ENCODE measurements at places on chromosomes 3 and 15.

- peak; percentile 49 for DNase-seq
These were observed 20.5 kb downstream of the SLC35A5 start for GRCh38 chr3:112582244-112582874.

GRCh38 chr3:194575484-194576210 is 57.6 kb downstream of the TMEM44 start:
- DNase-seq: no peak

DNA sequence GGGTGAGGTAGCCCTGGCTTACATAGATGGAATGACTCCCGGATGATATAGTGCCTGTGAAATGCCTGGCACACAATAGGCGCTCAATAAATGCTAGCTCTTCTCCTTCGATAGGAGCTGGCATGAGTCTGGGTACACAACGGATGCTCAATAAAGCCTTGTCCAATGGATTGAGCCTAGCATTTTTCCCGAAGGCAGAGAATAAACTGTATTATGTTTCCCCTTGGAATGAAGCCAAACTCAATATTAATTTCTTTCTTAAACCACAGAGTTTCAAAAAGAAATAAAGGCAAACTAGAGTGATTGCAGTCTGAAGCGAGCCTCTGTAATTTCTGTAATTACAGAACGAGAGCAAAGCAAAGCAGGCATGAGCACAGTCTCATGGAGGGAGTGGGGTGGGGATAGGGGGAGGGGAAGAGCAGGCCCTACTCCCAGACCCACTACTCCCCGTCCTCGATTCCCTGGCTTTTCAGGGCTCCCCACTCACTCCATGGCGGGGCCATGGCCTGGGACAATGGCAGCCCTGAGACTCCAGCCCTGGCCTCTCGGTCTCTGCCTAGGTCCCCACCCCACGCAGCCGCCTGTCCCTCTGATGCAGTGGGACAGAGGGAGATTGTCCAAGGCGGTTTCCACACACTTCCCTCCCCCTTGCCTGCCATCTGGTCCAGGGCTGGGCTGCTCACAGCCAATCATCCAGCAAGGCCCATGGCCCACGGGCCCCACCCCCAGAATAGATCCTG is 18.0 kb downstream of the SLC6A1 start:
- DNase-seq: no peak

GRCh38 chr3:66000506-66000905 is 38.2 kb downstream of the MAGI1 start:
- no peak for DNase-seq

- DNase-seq: no peak
These were observed 694.1 kb downstream of the AGBL1 start for GRCh38 chr15:86773736-86774135.

DNA sequence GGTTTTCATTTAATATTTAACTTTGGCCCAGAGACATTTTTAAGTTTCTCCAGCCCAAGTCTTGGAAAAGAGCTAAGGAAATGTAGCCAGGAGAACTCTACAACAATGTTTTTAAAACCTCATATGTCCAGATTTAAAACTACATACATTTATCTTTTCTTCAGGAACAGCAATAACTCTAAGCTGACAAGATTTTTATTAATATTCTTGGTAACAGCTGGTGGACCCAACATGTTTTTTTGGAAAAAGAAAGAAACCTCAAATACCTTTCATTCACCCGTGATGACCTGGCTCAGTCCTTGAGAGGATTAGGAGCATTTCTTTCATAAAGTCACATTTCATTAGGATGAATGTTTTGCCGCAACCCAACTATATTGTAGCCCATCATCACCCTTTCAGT is 50.4 kb upstream of the CMSS1 start:
- DNase-seq: no peak

DNA sequence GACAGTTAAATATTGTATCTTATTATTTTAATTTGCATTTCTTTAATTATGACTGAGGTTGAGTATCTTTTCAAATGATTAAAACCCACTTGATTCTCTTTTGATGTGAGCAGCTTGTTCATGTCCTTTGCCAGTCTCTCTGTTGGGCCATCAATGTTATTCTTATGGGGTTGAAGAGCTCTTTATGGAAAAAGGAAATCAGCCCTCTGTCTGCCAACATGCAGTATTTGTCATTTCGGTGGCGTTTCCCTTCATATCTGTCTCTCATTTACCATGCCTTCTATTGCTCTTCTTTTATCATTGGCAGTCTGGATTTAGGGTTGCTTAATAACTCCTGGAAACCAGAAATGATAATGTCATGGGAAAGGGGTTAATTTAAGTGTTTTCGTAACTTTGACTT is 340.7 kb upstream of the DNAJC19 start:
- DNase-seq: no peak

DNA sequence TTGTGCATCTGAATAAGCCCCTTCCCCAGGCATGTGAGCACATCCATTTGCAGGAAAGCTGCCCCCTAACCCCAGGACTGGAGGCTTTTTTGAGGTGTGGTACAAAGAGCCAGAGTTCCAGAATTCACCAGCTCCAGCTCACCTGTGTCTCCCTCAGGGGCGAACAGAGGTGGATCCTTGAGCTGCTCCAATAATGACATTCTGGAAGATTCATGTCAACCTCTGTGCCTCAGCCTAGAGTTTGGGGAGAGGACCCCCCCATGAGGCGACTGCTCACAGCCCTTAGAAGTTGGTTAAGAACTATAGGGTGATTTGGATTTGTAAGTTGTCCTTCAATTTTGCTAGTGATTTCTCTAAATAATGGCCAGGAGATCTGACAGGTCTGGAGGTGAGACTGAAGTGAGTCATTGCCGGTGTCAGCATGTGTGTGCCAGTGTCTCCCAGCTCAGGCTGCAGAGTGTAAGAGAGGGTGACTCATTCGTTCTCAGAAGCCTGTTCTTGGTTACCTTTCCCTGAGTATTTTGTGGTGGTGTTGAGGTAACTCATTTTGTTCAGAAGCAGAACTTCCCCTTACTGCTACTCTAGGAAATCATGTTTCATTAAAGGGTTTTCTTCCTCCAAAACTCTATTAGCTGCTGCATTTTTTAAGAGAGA is 136.9 kb upstream of the TOPAZ1 start:
- DNase-seq: peak; percentile 70

- DNase-seq: no peak
These were observed 61.9 kb downstream of the MDFIC2 start for GRCh38 chr3:70250492-70250891.

DNA sequence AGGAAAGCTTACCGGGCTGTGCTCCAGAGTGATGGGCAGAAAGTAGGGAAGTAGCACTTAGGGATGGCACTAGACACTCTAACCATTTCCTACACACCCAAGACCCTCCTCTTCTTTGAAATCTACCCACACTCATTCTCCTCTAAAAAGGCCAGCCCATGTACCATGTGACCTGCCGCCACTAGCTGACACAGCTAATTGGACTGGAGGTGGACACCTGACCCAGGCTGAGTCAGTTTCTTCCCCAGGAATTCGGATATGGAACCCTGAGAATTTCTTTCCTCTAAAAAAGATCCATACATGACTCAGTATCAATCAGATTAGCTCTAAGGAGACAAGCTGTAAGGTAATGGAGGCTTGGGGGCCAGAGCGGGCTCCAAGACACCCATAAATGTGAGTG is 60.1 kb downstream of the DCLK3 start:
- no peak for DNase-seq

DNA sequence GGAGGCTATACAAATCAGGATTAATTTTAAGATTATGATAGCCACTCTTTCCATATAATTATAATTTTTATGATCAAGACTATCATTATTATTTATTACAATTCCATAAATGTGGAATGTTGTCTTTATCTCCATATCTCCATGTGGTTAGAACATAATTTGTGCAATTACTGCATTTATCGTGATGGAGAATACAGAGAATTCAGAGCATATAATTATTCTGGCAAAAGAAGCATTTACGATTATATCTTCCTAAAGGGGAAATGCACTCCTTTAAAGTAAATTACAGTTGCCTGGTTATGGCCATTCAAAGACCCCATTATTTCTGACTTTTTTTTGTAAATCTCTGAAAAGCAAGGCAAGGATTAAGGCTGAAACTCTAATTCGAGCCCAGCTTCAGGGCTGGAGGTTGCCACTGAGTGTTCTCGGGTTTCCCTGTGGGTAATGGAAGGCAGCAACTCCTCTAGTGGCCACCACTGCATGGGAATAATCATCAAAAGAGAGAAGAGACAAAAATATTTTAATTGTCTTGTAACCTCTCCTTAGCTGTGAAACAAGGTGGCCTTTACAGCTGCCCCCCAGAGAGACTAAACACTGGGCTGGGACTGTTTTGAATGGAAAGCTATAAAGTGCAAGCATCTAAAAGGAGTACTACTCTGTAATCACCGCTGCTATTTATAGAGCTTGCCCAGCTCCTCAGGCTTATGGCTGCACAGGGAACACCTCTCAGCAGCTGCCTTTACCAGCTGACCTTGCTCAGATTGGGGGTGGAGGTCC is 59.8 kb upstream of the PRTG start:
- no peak for DNase-seq

- DNase-seq: no peak
These were observed 26.8 kb upstream of the RPL29 start for GRCh38 chr3:52022323-52023100.

- DNase-seq: no peak
These were observed 9.7 kb upstream of the NMNAT3 start for GRCh38 chr3:139687431-139687830.
